ACHN (cell line): ENCODE measurements at places on chromosomes 3 and 15.

- DNase-seq: peak; percentile 73
Observed at GRCh38 chr3:10518506-10519150, 13.2 kb upstream of the ATP2B2 start.

- DNase-seq: peak; percentile 55
Observed at GRCh38 chr3:99875581-99875928, 57.9 kb downstream of the CMSS1 start.

DNA sequence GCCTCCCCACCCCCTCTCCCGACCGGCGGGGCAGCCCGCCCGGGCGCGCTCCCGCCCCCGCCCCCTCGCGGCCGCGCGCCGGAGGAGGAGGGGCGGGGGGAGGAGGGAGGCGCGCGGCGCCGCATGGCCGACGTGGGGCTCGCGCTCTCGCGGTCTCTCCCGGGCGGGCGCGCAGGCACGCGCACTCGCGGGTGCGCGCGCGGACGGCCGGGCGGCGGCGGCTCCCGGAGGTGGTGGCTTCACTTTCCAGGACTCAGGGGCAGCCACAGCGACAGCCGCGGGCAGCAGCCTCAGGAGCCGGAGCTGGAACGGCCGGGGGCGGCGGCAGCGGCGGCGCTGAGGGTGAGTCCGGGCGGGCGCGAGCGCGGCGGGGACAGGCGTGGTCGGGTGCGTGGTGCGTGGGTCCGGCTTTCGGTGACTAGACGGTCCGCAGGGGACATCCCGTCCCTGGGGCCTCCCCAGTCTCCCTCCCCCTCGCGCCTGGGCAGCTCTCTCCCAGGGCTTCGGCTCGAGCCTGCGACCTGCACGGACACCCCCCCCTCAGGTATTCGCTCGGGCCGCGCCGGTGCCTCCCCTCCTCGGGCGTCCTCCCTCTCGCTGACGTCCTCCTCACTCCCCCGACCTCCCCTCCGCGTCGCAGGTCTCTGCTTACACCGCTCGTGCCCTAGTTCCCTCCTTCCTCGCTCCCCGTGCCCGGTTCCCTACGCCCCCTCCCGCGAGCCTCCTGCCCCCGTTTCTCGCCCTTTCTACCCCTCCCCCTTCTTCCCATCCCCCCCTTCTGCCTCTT is at the start of gene UBE2E2:
Gene UBE2E2 (plus strand): TSS at position 407 of the 787 bp plus-strand sequence.
- peak; percentile 71 for DNase-seq

DNA sequence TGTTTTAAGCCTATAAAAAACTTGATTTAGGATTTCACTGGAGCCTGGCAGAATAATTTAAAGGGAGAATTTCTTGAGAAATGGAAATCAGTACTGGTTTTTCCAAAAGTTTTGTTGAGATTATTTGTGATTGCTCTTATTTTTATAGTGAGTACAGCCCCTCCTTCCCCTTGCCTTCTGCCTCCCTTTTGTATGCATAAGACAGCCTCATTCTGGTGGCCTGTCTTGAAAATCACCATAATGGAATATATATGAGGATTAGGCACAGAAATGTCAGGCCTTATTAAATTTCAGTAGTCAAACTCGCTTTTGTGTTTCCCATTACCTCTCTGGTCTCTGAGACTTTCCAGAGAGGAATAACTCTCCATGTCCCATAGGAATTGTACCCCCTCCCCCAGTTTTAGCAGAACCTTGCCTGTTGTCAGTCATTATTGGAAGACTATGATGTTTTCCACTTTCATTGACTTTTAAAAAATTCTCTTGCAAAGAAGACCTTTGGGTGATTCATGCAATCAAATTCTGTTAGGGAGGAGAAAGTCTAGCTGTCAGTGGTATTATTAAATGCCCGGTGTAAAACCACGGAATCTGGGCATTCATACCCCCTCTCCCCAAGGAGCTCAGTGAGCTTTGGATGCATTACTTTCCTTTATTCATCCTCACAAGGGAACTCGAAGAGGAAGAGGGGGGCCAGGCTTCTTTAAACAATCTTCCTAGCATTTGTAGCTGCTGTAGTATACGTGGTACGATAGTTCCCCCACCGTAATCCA is 171.6 kb upstream of the TSC22D2 start:
- DNase-seq: peak; percentile 71

DNA sequence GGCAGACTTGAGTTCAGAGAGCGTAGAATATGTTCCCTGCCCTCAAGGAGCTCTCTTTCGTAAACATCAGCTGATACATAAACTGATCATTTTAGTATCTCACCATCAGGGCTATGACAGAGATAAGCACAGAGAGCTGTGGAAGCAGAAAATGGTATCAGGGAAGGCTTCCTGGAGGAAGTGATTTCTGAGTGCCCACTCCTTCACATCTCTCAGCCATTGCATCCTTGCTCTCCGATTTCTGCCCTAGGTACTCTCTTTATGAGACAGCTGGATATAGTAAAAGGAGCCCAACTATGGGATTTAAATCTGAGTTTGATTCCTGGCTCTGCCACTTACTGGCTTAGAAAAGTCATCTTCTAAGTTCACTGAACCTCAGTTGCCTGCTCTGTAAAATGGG is 9.1 kb upstream of the AP2M1 start:
- DNase-seq: no peak

DNA sequence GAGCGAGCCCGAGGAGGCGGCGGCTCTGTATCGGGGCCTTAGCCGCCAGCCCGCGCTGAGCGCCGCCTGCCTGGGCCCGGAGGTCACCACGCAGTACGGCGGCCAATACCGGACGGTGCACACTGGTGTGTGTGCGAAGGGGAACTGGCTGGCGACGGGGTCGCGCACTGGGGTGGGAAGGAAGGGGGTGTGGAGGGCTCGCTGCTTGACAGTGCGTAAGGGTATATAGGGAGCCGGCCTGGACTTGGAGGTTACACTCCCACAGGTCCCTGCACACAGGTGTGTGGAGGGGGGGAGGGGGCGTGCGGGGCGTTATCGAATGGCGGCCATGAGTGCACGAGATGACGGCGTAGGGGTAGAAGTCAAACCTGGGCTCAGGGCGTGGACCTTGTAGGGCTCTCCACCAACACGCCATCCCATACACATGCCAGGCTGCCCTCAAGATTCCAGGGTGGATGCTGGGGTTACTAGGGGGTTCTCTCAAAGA is 389 bp downstream of the APEH start:
- DNase-seq: no peak

DNA sequence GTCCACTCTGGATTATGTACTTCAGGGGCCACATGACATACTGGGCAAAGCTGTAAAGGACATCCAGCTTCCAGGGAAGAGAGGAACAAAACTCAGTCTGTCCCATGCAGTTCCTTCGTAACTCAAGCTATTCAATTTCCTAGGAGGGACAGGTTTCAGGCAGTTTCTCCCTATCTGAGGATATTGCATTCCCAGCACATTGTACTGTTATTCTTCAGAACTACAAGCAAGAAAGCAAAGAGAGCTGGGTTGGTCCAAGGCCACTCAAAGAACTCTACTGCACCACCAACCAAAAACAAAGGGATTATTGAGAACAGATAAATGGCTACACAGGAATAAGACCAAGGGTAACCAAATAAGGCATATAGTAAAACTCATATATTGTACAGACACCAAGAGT is 117.6 kb upstream of the ARL6 start:
- DNase-seq: no peak

- no peak for DNase-seq
Observed at GRCh38 chr15:83410532-83410931, 36.6 kb upstream of the SH3GL3 start.

- DNase-seq: no peak
Observed at GRCh38 chr3:20912406-20912805, 726.4 kb upstream of the SGO1 start.

DNA sequence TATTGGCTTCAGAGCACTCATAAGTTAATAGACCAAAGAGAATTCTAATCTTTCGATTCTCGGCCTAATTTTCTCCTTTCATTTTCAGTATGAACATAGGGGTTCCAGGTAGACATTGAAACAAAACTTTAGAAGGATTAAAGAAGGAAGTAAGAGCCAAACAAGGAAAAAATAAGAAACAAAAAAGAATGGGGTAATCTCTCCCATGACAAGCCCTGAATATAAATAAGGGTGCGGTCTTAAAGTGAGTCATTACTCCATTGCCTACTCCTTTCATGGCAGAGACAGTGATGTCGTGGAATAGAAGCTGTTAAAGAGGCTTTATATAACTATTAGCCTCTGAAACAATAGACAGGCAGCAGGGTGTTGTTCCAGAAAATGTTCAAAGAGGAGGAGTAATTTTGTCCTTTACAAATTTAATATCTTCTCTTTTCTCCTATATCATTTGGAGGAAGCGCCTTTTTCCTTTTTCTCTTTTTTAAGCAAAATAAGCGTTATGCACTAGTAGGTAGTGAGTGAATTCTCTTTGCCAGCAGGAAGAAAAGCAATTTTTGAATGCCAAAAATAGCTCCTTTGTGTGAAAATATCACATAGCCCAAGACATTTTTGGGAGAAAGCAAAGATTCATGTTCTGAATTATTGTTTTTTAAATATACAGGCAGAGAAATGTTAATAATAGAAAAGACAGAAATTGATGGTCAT is 607.9 kb upstream of the KCNMB2 start:
- no peak for DNase-seq

GRCh38 chr15:66165856-66166255 is 87.7 kb downstream of the MEGF11 start:
- no peak for DNase-seq

DNA sequence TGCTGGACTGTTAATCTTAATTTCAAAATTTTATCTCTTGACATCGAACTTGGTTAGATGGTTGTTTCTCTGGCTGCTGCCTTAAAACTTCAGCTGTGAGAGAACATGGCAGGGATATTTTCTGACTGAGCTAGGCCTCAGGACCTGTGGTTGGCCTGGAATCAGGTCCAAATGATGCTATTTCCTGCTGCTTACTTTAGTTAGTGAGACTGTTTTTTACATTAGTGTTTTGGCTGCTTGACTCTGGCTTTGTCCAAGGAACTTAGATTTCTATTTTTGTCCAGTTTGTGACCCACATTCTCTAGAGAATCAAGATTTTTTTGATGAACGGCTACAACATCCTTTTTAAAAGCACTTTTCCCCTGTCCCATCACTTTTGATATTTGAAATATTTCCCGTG is 497.9 kb upstream of the SGO1 start:
- no peak for DNase-seq

GRCh38 chr3:64410226-64410625 is 185.0 kb upstream of the PRICKLE2 start:
- DNase-seq: no peak

GRCh38 chr3:111784001-111784400 is 75.1 kb upstream of the PHLDB2 start:
- no peak for DNase-seq

DNA sequence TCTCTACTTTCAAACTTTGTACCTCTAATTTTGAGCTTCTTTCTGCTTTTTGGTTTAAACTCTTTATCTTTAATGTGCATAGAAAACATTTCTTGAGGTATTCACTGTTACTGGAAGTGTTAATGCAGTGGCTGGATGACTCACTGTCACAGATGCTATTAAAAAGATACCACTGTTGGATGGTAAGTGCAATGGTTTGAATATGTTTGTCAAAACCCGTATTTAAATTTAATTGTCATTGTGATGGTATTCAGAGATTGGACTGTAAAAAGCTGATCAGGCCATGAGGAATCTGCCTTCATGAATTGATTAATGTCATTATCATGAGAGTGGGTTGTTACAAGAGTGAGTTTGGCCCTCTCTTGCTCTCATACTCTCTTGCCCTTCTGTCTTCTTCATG is 70.6 kb downstream of the AP4E1 start:
- DNase-seq: no peak

DNA sequence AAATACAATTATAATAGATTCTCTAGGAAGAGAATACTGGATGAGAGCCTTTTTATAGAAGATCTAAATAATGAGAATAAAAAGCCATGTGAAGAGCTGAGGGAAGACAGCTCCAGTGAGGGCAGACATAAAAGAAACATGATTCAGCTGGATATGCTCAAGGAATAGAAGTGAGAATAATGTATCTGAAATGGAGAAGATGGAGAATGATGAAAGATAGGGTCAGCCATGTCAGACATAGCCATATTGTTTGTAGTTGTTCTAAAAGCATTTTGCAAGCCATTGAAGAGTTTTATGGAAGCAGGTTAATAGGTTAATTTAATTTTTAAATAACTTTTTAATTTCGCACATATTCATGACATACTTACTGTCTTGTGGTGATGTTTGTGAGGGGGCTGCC is 713.5 kb upstream of the ARPP21 start:
- DNase-seq: no peak

DNA sequence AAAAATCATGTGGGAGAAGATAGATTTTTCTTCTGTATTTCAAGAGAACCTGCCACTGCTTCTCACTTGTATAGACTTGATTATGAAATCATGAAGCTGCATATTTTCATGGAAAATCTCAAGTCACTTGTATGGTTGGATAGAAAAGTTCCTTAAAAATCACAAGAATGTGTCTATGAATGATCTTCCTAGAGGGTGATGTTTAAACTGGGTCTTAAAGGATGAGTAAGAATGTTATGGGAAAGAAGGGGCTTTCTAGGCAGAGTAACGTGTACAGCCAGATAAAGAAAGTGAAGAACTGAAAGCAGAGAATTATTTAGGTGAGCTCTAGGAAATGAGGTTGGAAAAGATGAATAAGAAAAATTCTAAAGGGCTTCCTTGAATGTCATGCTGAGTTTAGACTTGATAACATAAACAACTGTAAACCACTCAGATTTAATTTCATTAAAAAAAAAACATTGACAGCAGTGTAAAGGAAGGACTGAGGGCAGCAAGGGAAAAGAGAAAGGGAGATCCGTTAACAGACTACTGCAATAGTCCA is 5.0 kb downstream of the CD47 start:
- DNase-seq: no peak

DNA sequence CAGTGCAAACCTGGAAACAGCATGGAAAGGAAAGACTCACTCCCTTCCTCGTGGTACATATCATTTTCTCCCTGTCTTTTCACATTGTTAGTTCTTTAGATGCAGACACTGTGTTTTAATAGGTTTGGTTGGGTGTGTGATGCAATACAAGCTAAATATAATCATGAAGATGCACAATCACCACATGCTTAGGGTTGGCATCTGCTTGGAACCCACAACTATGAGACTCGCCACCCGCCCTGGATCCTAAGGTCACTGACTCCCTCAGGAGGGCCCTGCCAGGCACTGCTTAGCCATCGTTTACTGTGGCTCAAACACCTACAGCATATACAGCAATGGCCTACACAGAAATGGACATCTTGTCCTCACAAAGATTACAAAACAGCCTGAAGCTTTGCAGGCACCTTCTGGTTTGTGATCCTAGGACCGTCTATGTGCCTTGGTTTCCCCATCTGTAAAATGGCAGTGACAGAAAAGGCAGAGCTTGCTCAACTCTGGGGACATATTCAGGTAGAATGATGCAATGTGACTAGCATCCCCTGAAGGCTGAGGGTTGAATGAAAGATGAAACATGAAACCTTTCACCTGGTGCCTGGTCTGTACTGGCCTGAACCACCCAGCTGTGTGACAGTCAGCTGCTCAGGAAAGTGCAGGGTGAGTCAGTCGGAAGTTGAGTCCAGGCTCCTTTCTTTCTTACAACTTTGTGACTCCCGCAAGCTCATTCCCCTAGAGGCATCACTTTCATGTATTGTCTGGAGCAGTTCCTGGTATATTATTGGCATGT is 123.6 kb upstream of the PFN2 start:
- DNase-seq: no peak
